ENCODE measurements at places on chromosomes 3 and 15.
A peak's percentile ranks its signal among the peaks of the same experiment; 100 is the strongest.

DNA sequence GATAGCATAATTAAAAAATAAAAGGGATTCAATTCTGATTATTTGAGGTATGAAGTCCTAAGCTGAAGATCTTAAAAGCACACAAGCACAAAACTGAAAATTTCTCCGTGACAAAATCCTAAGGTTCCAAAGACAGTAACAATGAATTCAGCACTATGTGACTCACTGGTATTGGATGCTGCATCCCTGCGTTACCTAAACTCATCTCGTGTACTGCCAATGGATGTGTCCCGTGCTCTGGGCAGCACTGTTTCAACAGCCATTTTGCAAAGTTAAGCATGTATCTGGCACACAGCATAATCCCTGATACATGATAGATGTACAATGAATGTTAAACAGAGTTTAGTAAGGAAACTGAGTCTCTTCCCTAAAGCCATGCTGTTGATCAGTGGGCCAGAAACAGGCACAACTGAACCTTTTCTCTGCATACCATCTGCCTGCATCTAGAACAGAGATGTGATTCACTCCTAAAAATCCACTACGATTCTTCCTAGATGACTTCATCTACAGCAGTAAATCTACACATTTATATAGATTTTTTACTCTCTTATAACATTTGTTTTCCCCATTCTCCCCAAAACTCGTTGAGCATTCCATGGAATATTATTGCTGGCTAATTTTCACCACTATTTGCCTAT, 14.3 kb downstream of the SUCLG2 start:
- no peak for DNase-seq

DNA sequence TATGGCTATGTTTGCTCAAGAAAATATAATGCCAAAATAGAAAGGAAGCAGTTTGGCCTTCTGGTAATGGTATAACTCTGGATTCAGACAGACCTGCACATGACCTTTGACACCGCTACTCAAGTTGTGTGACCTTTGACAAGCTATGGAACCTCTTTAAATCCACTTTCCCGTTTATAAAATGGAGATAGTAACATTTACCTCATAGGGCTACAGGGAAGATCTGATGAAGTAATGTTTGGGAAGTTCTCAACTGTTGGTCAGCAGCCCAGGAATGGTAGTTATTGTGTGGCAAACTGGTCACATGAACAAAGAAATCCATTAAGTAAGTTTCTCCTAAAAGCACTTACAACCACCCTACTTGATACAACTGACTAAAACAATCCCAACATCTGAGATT, 95.1 kb upstream of the PHLDB2 start:
- no peak for DNase-seq

GRCh38 chr3:43455233-43455632, 166.6 kb downstream of the ANO10 start:
- DNase-seq, result no peak

DNA sequence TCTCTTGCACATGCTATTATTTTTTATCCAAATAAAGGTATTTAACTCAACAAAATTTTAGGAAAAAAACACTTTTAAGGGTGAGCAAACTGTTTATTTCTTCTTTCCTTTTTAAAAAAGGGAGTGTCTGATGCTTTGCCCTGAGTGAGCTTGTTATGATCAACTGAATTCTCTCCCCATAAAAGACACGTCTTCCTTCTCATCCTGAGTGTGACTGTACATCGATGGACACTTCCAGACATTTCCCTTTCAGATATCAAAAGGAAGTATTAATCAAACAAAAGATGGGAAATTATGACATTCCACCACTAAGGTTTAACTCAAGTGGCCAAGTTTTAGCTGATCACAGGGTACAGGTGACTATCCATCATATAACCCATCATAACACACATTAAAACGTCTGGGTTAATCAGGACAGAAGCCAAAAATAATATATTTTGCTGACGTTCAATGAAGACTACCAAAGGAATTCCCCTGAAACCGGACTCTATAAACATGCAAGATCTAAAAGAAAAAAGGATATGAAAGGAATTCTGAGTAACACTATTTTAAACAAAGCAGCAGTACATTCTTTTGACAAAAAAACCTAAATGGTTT, 354.8 kb downstream of the MECOM start:
- no peak for DNase-seq

GRCh38 chr3:27721717-27722564, at the start of gene EOMES:
Gene EOMES (minus strand): TSS chr3:27722323. CDS start chr3:27722294, 29 bp downstream.
- no peak for DNase-seq

DNA sequence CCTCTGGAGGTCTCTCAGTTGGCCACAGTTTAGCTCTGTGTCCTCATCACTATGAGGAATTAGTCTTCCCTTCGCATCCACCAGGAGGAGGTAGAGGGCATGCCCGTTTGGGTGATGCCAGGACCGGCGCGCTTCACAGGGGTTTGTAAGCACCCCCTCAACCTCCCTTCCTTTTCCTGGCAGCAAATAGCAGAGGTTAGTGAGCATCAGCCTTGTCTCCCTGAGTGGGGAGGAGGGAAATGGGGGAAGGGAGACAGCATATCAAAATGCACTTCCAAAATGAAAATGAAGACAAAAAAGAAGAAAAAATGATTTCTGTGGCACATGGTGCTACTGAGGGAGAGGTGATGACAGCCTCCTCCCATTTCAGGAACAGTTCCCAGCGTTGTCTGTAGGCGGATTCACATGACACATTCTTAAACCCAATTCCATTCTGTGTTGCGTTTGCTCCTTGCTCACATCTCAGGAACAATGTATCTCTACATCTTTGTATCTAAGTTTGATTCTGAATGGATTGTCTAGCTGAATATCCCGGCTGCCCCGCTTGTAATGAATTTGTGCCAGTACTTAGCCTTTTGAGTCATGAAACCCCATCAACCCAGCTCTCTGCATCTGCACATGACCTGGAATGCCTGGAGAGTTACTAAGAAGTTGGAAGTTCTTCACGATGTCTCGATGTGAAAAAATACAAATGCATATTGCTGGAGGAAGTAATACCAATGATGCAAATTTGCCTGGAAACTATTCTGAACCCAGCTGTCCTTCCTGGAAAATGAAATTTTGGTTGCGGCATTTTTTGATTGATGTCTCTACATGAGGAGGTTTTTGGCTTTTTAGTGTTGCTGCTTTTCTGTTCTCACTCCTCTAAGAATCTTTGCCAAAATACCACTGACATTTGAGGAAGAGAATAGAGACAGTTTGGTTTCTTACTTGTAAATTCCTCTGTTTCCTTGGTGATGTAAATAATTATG, 45.2 kb downstream of the TYRO3 start:
- DNase-seq, result peak; percentile 46

DNA sequence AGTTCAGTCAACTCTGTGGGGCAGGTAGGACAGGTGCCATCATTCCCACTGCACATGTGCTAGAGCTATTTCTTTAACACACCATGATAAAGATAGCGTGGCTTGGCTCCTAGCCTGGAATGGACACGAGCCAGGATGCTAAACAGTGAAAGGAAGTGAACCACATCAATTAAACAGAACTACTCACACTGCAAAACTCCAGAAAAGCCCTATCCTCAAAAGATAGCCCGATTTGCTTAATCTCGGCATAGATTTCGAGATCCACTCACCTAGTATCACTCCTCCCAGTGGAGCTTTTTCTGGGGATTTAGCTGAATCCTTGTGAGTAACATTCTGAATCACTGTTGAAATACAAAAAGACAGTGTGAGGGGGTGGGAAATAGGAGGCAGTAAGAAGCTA, 118.0 kb downstream of the ABI3BP start:
- DNase-seq, result peak; percentile 57

GRCh38 chr3:133443649-133444422, 44.0 kb downstream of the BFSP2 start:
- DNase-seq, result no peak

- DNase-seq, result no peak
Measured at GRCh38 chr3:196225086-196225485, 8.8 kb downstream of the SLC51A start.

DNA sequence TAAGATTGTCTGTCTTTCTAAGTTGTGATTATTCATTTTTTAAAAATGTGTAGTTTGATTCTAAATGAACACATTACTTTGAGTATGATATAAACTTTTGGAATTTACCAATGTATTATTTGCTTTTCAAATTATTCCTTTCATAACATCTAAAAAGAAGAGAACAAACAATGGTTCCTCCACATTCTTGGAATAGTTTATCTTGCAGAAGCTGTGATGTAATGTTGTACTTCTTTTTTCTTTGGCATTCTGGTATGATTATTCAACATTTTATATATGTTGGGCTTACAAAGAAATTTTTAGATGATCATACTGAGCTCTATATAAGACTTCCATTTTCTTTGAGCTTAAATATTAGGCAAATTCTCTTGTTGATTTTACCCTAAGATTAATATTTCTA, 419.2 kb downstream of the DIPK2A start:
- DNase-seq, result no peak

GRCh38 chr3:13651057-13651400, 102.1 kb downstream of the FBLN2 start:
- DNase-seq, result no peak

DNA sequence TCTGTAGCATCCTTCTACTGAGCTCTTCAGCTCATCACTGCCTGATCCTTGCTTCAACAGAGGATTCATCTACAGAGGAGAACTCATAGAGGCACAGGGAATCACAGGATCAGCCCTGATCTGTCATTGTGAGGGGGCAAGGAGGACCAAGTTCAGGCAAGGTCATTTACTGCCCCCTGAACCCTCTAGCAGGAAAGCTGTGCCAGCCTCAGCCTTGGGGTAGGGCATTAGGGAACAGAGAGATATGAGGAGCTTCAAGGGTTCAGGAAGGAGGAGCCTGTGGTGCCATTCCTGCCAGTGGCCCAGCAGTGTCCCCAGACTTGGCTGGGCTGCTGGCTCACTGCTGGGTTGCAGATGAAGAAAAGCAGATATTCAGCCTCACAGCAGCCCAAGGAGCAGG, 8.2 kb downstream of the CHST14 start:
- no peak for DNase-seq

DNA sequence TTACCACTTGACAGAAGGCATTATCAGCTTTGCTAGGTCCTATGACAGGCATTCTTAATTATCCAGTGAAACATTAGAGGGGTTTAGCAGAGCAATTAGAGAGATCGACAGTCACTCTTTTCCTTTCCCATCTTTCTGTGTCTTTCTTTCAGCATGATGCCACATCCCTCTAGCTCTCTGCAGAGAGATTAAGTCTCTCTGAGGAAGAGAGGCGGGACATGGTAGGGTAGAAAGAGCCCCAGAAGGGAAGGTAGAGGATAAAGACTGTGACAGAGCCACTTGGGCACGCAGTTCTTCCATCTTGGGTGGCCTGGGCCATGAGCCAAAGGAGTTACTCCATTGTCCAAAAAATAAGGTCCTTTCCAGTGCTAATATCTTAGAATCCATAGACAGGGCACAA, 55.8 kb downstream of the HHLA2 start:
- DNase-seq, result no peak

- no peak for DNase-seq
Measured at GRCh38 chr3:151697496-151697895, 36.2 kb upstream of the AADACL2 start.

DNA sequence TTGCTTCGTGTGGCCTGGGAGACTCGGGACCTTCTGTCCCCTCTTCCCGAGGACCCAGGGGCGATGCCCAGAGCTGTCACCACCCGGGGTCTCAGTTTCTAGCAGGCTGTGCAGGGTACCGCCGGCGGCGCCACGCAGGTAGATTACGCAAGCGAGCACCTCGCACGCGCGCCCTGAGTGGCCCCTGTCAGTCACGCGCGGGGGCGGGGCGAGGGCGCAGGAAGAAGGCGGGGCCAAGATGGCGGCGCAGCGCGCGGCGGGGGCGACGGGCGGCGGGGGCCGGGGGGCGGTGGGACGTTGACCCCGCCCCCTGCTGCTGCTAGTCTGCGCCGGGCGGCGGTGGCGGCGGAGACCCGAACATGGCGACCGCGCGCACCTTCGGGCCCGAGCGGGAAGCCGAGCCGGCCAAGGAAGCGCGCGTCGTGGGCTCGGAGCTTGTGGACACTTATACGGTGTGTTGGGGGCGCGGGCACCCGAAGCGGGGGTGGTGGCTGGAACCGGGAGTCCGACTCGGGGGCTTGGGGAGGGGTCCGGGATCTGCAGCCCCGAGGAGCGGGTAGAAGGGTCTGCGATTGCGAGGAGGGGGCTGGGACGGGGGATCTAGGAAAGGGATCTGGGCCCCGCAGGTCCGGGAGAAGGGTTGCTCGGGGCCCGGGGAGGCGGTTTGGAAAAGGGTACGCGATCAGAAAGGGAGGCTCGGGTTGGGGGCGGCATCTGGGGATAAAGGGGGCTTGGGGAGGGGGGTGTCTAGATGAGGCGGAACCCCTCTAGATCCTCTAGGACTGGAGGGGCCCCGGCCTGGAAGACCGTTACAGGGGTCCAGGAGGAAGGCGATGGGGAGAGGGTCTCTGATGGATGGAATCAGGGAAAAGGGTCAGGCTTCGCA, at the start of gene NISCH:
TSS of gene NISCH (plus strand) at position 322 of the 886 bp plus-strand sequence. CDS start at position 360, 38 bp downstream.
- peak; percentile 63 for DNase-seq

DNA sequence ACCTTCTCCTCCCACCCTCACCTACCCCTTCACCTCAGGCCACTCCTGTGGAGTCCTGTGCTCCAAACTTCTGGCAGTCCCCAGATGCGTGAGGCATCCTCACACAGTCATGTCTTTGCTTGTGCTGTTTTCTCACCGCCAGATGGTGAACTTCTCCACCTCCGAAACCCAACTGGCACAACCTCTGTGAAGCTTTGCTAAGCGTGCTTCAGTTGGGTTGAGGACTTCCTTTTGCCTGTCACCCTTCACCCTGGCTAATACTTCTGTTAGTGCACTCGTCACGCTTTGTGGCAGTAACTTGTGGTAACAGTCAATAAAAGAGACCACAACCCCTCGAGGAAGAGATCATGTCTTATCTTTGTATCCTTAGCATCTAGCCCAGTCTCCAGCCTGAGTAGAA, 42.0 kb upstream of the SKOR1 start:
- no peak for DNase-seq

- DNase-seq, result no peak
Measured at GRCh38 chr3:78277801-78278200, 1237.9 kb downstream of the ROBO2 start.

GRCh38 chr3:139764936-139765335, 87.2 kb upstream of the NMNAT3 start:
- no peak for DNase-seq

DNA sequence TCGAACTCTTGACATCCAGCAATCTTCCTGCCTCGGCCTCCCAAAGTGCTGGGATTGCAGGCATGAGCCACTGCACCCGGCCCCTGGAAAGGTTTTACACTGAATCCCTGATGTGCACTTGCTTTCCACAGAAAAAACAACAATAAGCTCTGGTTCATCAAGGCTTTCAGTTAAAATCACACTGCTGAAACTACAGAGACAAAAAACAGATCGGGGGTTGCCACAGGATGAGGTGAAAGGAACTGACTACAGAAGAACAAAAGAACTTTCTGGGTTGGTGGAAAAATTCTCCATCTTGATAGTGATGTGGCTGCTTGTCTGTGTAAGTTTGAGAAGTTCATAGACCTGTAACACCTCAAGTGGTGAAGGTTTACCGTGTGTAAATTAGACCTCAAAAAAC, 2.9 kb downstream of the RAB43 start:
- no peak for DNase-seq

GRCh38 chr3:65810302-65810701, 228.4 kb downstream of the MAGI1 start:
- DNase-seq, result no peak

DNA sequence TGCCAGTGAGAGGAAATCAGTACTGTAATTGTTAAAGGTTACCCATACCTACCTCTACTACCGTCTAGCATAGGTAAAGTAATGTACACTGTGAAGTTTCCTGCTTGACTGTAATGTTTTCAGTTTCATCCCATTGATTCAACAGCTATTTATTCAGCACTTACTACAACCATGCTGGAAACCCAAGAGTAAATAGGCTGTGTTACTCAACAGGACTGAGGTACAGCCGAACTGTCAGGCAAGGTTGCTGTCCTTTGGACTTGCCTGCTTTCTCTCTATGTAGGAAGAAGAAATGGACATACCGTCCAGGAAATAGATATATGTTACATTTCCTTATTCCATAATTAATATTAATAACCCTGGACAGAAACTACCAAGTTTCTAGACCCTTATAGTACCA, 265.5 kb downstream of the NR2F2 start:
- DNase-seq, result no peak

All from fibroblast of skin of left quadriceps (primary cell).